ENCODE measurements at places on chromosomes 16 and 17.

DNA sequence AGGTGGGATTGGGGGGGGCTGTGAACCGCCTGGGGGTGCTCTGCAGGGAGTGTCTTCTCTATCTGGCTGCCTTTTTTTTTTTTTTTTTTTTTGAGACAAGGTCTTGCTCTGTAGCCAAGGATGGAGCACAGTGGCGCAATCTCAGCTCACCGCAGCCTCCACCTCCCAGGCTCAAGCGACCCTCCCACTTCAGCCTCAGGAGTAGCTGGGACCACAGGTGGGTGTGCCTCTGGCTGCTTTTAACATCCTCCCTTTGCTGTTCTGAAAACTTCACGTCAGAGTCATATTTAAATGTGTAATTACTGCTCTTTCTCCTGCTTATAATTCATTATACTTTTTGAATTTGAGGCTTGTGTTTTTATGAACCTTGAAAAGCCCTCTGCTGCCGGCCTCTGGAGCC lies 78.4 kb downstream of the ZNF778 start:
- no peak for DNase-seq

DNA sequence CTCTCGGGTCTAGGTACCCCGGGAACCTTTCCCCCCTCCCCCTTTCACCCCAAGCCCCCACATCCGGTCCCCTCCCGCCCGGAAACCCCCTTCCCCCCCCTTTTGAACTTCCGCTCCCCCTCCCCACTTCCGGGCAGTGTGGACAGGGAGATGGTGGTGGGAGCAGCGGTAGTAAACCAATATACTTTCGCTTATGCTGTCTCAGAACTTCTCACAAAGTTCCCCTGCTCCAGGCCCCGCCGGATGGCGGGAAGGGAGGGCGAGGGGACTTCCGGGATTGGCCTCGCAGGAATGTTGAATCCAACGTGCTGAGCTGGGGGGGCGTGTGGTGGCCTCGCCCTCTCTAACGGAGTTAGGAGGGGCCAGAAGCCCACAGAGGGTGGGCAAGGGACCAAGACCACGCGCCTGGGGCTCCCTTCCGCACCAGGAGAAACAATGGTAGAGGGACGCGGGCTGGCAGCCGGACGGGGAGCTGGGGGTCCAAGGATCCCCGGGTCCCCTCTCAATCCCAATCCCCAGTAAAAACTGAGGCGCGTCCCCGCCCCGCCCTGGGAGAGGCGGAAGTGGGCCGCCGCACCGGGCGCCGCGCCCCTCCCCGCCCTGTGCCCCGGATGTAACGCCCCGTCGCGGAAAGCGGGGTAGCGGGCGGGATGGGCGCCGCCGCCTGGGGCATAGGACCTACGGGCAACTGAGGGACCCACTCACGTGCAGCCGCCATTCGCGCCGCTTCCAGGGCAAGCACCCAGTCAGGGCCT lies 742 bp downstream of the PFN1 start:
- DNase-seq: peak; percentile 87

- DNase-seq: no peak
Measured at GRCh38 chr17:79145548-79145947, 70.9 kb downstream of the ENGASE start.

DNA sequence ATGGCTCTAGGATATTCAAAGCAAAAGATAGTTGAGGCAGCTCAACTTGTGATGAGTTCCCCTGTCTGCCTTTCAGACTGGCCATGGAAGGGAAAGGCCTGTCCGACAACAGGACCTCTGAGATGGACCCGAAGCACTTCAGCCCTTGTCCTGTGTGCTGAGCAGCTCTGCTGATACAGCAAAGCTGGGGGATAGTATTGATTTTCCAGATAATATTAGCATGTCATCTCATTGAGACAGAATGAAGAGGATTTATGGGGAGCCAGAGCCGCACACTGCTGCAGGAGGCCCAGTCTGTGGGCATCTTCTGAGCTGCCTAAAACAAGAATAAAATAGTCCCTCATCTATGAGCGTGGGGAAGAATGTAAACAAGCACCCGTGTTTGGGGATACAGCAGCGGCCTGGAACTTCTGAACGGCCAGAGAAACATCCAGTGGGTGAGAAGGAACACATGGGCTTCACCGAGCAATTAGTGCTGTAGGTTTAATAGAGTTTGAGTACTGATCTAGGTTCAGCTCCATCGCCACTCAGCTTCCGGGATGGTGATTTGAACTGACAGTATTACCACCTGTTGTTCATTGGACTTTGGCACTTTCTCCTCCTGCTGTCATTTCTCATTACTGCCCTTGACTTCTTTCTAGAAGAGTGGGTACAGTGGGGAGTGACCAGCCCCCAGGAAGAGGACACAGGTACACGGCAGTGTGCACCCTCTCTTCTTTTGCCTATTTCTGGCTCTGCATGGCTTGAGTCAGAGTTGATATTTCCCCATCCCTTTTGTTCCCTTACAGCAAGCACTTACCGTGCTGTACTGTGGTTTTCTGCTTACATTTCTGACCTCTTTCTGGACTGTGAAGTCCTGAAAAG lies 96.5 kb upstream of the TBX2 start:
- DNase-seq: no peak

DNA sequence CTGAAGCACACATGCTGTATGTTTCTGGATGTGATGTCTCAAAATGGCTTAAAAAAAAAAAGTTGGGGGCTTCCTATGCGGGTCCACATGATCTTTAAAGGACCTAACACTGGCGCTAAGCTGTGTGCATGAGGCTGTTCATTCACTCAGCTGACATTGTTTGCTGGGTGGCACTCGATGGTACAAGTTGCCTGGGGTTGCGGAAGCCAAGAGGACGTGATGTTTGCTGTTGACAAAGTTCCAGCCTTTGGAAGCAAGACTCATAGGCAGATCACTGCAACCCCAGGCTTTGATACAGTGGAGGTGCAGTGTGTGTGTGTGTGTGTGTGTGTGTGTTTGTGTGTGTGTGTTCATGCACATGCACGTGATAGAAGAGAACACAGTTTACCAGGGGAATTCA lies 29.5 kb upstream of the DNAI2 start:
- no peak for DNase-seq

- DNase-seq: no peak
Measured at GRCh38 chr17:5883775-5884665, 186.2 kb upstream of the WSCD1 start.

GRCh38 chr16:88368036-88368435 lies 14.7 kb upstream of the ZNF469 start:
- DNase-seq: no peak

DNA sequence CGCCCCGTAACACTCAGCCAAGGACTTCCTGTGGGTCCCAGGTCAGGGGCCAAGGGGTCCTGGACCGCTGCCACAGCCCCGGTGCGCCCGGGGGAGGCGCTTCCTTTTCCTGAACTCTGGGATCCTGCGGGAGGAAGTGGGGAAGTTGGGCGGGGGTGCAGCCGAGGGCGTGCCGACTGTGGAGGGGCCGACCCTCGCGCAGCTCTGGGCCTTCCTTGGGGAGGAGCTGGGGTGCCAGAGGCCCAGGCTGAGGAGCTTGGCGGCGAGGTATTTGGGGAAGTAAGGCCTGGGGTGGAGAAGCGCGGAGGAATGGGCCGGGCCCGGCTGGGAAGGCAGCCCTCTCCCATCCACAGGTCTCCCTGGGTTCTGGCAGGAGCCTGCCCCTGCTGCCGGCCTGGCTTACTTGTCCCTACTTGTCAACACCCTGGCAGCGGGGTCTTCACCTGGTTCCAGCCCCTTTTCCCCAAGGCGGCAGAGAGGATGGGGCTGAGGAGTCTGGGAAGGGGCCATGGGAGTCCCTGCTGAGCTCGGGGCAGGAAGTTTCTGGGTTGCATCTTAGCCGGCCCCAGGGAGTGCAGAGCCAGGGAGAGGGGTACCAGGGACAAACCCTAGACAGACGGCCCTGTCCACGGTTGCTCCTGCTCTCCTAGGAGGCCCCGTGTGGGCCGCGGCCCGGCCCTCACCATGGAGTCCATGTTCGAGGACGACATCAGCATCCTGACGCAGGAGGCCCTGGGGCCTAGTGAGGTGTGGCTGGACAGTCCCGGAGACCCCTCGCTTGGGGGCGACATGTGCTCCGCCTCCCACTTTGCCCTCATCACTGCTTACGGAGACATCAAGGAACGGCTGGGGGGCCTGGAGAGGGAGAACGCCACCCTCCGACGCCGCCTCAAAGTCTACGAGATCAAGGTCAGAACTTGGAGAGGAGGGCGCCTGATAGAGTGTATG lies 1.7 kb downstream of the TBKBP1 start:
- no peak for DNase-seq

DNA sequence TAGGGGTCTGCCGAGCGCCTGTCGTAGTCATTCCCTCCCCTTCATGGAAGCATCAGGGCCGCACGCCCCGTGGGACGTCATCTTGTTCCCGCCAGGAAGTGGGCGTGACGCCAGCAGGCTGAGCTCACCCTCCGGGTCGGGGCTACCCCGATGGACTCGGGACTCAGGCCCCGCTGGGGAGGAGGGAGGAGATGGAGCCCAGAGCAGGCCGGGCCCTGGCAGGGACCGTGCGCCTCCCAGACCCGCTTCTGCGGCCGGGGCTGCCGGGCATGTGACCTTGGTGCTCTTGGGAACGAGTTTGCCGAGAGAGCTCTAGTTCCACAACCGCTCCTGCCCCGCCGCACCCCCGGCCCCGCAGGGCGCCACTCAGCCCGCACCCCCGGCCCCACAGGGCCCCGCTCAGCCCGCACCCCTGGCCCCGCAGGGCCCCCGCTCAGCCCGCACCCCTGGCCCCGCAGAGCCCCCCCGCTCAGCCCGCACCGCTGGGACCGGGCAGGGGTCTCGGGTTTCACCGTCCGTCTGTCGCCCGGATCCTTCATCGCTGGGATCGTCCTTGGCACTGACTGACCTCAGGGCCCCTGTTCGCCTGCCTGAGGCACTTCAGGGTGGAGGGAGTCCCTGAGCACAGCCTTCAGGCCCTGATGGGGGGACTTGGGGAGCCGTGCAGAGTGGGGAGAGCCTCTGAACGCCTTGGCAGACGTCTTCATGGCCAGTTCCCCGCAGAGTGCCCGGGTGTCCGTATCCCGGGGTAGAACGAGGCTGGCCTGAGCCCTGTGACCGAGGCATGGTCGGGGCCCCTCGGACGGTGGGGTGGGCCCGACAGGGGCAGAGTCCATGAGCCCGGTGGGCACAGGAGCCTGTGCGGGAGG lies 5.8 kb downstream of the CACNA1H start:
- no peak for DNase-seq

GRCh38 chr16:89043636-89044417 lies 49.8 kb upstream of the ACSF3 start:
- no peak for DNase-seq

GRCh38 chr17:30218799-30219198 lies 16.7 kb downstream of the SLC6A4 start:
- DNase-seq: no peak

- no peak for DNase-seq
Measured at GRCh38 chr16:89246383-89246902, 28.9 kb downstream of the ZNF778 start.

DNA sequence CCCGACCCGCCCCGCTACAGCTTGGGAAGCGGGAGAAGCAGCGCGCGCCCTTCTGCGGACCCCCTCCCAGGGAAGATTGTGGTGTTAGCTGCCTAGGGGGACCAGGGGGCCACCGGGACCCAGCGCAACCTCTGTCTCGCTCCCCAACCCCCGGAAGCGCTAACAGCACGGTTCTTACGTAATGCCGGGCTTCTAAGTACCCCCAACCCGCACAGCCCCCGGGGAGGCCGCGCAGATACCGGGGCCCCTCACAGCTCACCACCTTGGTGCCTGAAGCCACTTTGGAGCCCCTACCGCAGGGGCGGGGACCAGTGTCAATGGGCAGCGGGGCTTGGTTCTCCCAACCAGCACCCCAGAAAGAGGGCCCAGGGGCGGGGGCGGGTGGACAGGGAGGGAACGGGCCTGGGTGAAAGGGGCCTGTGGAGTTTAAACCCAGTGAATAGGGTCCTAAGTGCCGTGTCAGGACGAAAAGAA lies 348 bp downstream of the MPP2 start:
- no peak for DNase-seq

- DNase-seq: no peak
Measured at GRCh38 chr17:74987909-74988711, 678 bp downstream of the CDR2L start.

GRCh38 chr16:85761861-85762260 lies 11.0 kb upstream of the C16orf74 start:
- no peak for DNase-seq

DNA sequence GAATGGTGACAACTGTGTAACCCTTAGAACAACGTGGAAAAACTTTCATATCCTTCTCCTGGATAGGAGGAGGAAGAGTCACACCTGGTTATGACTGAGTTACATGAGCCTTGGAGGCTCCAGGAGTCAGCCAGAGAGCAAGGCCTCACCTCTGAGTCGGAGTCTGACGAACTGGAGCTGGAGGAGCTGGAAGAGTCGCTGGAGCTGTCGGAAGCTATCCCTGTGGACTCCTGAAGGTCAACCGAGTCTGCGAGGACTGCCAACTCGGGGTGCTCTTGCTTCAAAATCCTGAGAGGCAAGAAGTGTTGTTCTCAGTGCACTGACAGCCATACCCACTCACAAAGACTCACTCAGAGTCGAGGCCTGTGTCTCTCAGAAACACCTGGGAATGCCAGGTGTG lies 6.2 kb downstream of the JMJD6 start:
- DNase-seq: no peak

DNA sequence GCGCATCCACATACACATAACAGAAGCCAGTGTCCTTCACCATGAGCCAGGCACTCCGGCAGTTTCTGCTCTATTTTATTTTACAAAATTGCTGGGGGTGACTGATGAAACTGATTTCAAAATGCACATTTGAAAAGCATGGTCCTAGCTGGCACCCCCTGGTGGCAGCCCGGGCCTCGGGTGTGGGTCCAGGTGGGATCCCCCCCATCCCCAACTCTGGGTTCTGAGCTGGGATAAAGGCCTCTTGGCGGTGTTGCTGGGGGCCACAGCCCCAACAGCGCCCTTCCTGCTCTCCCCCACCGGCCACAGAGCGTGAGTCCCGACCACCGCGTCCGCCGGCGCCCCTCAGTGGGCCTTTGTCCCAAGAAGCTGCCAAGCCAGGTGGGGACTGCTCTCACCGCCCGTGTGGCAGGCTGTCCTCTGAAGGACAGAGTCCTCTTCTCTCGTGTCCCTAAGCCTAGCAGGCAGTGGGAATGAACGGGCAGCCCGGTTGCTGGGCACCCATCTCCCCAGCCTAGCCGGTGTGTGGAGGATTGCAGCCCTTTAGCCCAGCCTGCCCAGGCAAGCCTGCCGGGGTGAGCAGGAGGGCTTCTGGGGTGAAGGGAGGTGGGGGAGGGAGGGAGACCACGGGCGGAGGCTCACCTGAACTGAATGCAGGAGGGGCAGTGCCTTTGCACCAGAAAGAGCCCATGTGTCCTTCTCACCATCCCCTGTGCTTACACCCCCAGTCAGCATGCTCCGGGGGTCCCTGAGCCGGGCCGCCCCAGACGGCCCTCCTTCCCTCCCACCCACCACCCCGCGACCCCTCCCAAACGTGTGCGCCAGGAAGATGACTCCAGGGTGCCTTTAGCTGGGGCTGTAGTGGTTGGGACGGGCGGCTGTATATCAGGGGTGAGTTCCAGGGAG lies 898 bp downstream of the SNAI3 start:
- peak; percentile 76 for DNase-seq

Measured in activated CD8-positive, alpha-beta memory T cell treated with anti-CD3 and anti-CD28 coated beads, Interleukin-2, amount 10 ng/mL, durations not matched to agents 7 days and 5 days (primary cell).